ENCODE measurements at places on chromosomes 7 and 10. TPM values are rescaled to one million over a fixed set of nuclear protein-coding genes. Genes with fewer than 3 reads are reported as not detected.

GRCh38 chr7:140136073-140136472 is 40.7 kb downstream of the KDM7A start:
- no peak for DNase-seq

- DNase-seq: no peak
These were observed 1.2 kb downstream of the SORCS1 start for GRCh38 chr10:107163076-107163855.

- DNase-seq: no peak
These were observed 61.4 kb upstream of the ASAH2 start for GRCh38 chr10:50312464-50313437.

DNA sequence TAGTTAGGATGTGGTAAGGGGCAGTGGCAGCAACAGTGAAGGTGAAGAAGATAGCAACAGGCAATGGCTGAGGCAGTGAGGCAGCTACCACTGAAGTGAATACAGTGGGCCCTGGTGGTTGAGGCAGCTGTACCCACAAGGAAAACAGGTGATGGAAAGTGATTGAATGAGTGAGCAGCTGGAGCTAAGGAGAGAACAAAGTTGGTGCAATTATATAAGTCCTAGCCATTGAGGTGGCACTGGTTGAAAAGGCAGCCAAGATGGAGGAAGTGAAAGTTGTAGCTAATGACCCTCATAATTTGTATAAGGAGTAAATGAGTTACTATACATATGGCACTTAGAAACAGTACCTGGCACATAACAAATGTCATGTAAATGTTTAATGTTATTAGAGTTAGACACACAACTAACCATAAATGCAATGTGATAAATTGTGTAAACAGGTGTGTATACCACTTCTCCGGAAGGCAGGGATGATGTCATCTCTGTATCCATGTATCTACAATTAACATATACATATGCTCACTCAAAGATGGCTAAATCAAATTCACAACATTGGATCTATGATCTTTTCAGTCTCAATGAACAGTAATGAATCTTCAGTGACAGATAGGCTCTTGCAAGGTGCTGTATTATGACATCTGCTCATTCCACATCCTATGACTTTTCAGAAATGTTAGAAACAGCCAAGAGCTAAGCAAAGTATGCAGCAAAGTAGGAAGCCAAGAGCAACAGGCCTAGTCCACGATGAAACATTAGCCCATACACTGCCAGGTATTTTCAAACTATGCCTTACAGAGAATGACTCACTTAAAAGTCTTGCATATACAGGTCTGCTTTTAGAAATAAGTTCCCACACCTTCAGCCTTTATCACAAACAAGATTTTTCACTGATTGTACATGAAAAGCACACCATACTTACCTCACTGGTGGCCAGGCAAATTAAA is 10.7 kb downstream of the XPNPEP1 start:
- DNase-seq: no peak

DNA sequence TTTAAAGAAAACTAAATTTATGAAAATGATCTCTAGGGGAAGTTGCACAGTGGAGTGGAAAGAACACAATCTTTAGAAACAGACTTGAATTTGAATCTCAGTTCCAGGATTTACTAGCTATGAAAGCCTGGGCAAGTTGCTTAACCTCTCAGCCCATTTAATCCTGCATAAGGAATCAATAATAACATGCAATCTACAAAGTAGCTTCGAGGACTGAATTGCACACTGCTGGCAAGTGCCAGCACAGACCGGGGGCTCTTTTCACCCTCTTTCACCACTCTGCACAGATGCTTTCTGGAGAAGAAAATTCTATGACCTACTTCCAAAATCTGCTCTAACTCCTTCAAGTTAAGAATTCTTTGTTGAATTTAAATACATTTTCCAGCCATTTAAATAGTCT is 63.4 kb upstream of the ANK3 start:
- no peak for DNase-seq

DNA sequence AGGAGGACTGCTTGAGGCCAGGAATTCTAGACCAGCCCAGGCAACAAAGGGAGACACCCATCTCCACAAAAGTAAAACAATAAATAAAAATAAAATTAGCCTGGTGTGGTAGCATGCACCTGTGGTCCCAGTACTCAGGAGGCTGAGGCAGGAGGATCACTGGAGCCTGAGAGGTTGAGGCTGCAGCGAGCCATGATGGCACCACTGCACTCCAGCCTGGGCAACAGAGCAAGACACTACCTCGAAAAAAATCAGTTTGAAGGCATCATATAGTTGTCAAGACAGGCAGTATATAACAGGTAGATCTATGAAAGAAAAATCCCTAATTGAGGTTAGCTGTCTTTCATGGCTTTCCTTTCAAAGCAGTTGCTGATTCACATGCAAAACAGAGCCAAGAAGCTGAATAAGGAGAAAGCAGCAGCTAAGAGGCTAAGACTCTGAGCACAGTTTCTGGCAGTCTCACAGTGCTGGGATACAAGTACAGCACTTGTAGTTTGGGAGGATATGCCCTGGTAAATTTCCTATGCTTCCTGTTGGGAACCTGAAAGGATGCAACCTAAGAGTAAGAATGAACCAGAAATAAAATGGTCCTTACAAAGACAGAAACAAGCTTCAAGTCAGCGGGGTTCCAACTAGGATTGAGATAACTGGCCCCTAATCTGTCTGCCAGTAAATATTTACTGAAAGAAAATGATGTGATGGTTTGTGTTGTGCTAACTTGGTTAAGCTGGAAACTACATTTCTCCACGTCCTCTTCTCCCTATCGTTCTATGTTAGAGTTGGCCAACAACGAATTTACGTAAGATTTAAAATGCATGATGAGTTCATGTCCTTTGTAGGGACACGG is 368.5 kb upstream of the HPS1 start:
- DNase-seq: no peak

The GNAT3 gene
- total RNA-seq: not detected

DNA sequence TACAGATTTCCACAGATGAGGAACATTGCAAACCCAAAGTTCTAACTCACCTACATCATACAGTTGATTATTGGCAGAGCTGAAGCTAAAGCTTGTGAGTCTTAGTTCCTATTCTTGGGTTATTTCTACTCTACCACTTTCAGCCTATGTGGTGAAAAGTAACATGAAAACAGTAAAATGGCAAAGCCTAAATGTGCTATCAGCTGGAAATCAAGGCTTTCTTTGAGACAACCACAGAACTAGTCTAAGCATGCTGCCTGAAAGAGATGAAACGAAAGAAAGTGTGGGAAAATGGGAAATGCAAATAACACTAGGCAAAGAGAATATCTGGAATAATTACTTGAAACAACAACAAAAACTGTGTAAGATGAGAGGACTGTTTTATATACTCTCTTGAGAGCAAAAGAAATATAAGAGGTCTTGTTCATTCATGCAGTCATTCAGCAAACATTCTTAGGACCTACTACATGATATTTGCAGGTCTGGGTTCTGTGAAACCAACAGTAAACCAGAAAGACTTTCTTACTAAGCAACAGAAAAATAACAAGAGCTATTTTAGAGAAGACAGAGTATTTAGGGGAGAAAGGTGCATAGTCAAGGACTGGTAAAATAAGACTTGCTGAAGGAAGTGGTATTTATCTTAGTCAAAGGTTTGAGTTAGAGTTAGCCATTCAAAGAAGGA is 437.1 kb downstream of the HTR7 start:
- no peak for DNase-seq

The PTPRZ1 gene
- 2.6 TPM for total RNA-seq

DNA sequence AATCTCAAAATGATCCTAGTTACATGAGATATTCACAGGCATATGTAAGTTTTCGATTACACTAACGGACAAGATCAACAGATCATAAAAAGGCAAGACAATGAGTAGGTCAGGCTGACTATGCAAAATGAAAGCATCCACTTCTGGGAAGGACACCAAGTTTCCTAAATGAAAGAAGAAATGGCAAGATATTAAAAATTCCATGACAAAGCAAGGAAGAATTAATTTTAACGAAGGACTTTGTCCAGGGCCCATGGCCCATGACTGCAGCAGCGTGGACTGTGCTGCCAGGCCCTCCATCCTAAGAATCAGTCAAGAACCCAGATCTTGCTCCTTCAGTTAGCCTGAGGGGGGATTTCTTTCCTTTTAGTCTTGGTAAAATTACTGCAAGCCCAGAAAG is 182.4 kb upstream of the FRMD4A start:
- no peak for DNase-seq

DNA sequence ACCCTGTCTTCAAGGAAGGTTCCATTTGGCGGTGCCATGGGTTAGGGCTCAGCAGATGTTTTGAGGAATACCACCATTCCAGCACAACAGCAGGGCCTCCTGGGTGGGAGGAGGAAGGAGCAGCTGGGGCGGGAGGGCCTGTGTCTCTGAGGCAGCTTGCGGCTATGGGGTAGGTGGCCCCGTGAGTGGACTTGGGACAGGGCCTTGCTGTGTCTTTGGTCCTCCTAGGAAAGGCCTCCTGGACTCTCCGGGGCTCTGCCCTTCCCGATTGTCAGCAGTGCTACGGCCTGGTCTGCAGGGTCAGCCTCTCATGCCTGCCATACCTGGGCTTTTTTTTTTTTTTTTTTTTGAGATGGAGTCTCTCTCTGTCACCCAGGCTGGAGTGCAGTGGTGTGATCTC is 96.7 kb downstream of the PAXIP1 start:
- no peak for DNase-seq

- no peak for DNase-seq
These were observed 133.8 kb downstream of the CPEB3 start for GRCh38 chr10:92156874-92157773.
